Activated CD4-positive, alpha-beta T cell treated with anti-CD3 and anti-CD28 coated beads, Interleukin-2, amount 10 ng/mL, durations not matched to agents 7 days and 5 days (primary cell): ENCODE measurements at places on chromosomes 1 and 21.

- peaks cover 48% of the 10 kb centered on the region for H3K4me1 ChIP-seq
- H3K27ac ChIP-seq: no peak overlapping the region
- no peaks in the 10 kb centered on the region for H3K27me3 ChIP-seq
These were observed 9.3 kb downstream of the EFHD2 start for GRCh38 chr1:15418806-15419515.

DNA sequence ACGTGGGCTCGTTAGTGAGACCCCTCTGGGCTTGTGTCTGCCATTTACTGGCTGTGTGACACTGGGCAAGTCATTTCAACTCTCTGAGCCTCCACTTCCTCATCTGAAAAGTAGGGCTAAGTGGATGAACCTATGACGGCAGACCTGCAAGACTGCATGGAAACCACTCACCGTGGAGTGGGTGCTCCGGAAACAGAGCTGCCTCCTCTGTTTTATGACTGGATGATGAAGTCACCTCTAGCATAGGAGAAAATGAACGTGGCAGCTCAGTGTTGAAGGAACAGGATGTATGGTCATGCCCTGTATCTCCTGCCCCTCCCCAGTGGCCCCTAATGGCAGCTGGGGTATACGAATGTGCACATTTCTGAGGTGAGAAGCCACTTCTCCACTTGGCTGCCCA lies 40.5 kb downstream of the STPG1 start:
- H3K36me3 ChIP-seq: no peaks in the 10 kb centered on the region
- H3K4me3 ChIP-seq: no peak overlapping the region
- DNase-seq: no peak
- no peak overlapping the region for H3K27ac ChIP-seq

DNA sequence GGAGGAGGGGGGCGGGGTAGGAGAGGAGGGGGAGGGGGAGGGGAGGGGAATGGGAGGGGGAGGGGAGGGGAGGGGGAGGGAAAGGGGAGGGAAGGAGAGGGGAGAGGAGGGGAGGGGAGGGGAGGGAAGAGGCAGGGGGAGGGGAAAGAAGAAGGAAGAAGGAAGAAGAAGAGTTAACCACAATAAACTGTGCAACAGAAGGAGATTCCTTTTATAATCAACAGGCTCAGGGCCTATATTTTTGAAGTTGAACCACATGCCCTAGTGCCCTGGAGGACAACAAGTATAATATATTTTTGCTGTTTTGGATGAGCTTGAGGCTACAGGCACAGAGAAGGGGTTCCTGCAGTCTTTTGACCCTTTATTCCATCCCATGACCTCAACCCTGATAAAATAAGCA lies 228.2 kb upstream of the IRF2BP2 start:
- H3K4me1 ChIP-seq: peaks cover 38% of the 10 kb centered on the region
- no peak overlapping the region for H3K4me3 ChIP-seq
- no peaks in the 10 kb centered on the region for H3K27me3 ChIP-seq
- peaks cover 4% of the 10 kb centered on the region for H3K36me3 ChIP-seq
- no peak overlapping the region for H3K27ac ChIP-seq

DNA sequence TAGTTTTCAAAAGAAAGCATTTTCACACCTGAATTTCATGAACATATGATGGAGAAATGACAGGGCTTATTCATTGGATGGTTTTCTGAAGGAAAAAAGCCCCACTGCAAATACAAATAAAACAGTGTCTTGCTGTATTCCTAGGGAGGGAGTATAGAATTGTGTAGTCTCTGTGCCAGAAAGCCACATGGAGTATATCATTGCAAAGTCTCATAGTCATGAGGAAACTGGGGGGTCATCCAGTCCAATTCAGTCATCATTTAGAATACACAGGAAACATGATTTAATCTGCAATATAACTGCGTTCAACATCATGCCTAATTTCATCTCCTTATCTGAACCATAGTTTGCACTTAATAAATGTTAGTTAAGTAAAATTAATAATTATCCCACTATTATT lies 222.3 kb downstream of the NTNG1 start:
- no peak overlapping the region for H3K4me3 ChIP-seq
- H3K27me3 ChIP-seq: peaks cover 3% of the 10 kb centered on the region
- DNase-seq: no peak
- H3K4me1 ChIP-seq: no peaks in the 10 kb centered on the region
- no peak overlapping the region for H3K27ac ChIP-seq
- H3K36me3 ChIP-seq: no peaks in the 10 kb centered on the region

- no peaks in the 10 kb centered on the region for H3K27me3 ChIP-seq
- no peak overlapping the region for H3K27ac ChIP-seq
- peaks cover 76% of the 10 kb centered on the region for H3K36me3 ChIP-seq
- H3K4me1 ChIP-seq: peaks cover 85% of the 10 kb centered on the region
These were observed 177.3 kb upstream of the SGIP1 start for GRCh38 chr1:66356605-66357004.

DNA sequence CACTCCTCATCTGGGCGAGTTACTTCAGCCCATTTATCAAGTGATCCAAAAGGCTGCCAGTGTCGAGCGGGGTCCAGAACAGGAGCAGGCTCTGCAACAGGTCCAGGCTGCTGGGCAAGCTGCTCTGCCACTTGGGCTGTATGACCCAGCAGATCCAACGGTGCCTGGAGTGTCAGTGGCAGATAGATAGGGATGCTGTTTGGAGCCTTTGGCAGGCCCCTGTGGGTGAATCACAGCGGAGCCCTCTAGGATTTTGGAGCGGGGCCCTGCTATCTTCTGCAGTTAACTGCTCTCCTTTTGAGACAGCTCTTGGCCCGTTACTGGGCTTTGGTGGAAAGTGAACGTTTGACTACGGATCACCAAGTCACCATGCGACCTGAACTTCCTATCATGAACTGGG lies 7.5 kb downstream of the MMEL1 start:
- H3K4me1 ChIP-seq: no peaks in the 10 kb centered on the region
- peaks cover 29% of the 10 kb centered on the region for H3K27me3 ChIP-seq
- H3K4me3 ChIP-seq: no peak overlapping the region
- H3K27ac ChIP-seq: no peak overlapping the region
- no peak for DNase-seq

DNA sequence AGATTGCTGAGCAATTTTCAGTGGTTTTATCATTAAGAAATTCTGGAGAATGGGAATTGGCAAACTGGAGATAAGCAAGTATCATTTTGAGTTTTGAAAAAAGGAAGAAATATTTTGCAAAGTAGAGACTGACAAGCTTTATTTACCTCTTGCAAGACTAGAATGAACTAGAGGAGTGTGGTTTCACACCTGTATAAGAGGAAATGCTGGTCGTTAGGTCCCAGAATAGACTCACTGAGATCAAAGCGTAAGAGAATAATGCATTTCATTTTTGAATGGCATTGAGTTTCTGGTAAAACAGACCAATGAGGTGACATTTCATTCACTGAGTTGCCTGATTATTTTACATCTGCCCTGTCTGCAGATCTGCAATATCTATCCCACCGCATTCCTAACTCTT lies 308.1 kb downstream of the ADGRL2 start:
- no peak for DNase-seq
- H3K4me3 ChIP-seq: no peak overlapping the region
- peaks cover 12% of the 10 kb centered on the region for H3K4me1 ChIP-seq
- H3K27me3 ChIP-seq: no peaks in the 10 kb centered on the region
- no peak overlapping the region for H3K27ac ChIP-seq

DNA sequence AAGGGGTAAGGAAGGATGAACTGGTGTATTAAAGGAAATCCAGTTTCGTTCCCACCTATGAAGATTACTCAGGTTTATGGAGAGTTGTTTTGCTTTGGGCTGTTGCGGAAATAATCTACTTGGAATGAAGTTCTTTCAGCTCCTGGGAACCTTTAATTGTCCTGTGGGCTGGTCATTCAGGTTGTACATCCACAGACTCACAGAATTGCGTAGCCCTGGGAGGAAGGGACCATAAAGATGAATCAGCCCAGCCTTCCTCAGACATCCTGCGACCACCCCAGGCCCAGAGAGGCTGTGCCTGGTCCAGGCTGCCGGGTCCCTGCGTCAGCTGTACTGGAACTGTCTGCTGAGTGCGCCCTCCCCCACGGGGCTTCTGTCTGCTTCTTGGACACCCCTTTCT lies 72.7 kb downstream of the GALNT2 start:
- H3K27me3 ChIP-seq: no peaks in the 10 kb centered on the region
- peaks cover 41% of the 10 kb centered on the region for H3K4me1 ChIP-seq
- DNase-seq: no peak
- no peaks in the 10 kb centered on the region for H3K36me3 ChIP-seq
- no peak overlapping the region for H3K27ac ChIP-seq
